ENCODE measurements at places on chromosomes 1 and 21. TPM values are rescaled to one million over a fixed set of nuclear protein-coding genes. Genes with fewer than 3 reads are reported as not detected.

DNA sequence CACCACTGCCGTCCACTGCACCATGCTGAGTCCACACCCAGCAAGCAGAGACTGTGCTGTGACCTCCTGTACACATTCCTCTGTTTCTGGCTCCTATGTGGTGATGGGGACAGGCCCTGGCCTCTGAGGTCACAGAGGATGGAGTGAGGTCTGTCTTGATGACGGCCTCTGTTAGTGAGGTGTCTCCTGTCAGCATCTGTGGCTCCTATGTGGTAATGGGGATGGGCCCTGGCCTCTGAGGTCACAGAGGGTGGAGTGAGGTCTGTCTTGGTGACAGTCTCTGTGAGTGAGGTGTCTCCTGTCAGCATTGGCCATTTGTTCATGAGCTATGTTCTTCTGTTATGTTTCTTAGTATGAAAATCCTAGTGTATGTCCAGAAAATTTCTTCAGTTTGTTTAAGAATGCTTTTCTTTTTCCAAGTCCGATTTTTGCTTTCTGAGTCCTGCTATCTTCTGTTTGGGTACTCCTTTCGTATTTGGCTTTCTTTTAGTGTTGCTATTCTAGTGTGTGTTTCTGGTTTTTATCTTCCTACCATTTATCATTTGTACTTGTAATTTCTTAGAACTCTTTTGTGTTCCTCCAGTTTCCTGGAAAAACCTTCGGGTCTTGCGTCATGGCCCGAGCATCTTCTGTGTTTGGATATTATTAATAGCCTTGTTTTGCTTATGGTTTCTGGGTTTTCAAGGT, 13.4 kb downstream of the SNAP47 start:
- peak overlapping the region; percentile 26 for H3K4me3 ChIP-seq
- peak overlapping the region; percentile 91 for H3K27ac ChIP-seq
- peaks cover 29% of the 10 kb centered on the region for H3K4me1 ChIP-seq

DNA sequence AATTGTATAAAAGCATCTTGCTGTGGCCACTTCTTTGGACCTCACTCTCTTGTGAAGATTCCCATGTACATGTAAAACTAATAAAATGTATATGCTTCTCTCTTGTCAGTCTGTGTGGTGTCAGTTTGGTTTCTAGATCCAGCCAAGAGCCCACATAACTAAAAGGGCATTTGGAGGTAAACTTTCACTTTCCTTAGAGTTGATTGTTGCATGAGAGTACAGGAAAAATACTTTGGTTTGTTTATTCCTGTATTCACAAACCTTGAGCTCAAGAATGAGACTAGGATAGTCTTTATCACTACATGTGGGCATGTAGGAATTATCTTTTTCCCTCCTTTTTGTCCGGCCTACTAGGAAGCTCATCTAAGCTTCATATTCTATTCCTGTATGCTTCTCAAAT, 50.9 kb downstream of the KCTD3 start:
- no peak overlapping the region for H3K27ac ChIP-seq
- H3K4me3 ChIP-seq: no peak overlapping the region
- H3K36me3 ChIP-seq: no peaks in the 10 kb centered on the region
- DNase-seq: no peak

DNA sequence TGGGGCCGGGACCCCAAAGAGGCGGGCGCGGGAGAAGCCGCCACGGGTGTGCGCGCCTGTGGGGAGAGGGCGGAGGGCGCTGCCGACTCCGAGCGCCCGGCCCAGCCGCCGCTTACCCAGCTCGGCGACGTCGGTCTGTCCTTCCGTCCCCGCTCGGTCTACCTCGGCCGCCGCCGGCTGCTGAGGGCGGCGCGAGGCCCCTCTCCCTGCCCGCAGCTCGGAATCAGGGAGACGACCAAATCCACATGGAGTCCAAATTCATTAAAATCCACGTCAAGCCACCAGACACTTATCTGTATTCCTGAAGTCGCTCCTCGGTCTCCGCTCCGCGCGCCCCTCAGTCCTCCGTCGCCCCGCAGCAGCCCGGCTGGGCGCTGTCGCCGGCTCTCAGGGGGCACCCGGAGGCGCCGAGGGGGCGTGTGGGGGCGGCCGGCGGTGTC, 637 bp downstream of the PLXNA2 start:
- peak overlapping the region; percentile 71 for H3K4me3 ChIP-seq
- DNase-seq: no peak
- no peaks in the 10 kb centered on the region for H3K27me3 ChIP-seq

DNA sequence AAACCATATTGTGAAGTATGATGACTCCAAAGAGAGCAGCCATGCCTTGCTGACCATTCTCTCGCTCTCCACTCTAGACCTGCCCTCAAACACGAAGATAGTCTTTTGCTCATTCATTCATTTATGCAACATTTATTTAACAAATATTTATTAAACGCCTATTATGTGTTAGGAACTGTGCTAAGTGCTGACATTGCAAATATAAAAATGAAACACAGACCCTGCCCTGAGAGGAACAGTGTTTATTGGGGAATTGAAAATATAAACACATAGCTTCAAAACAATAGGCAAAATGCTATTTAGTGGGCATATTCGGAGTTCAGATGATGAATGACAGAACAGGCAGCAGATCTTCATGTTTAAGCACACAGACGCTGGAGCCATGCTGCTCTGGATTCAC, 213.6 kb downstream of the NUF2 start:
- H3K36me3 ChIP-seq: no peaks in the 10 kb centered on the region
- no peak overlapping the region for H3K4me3 ChIP-seq
- DNase-seq: no peak
- H3K27me3 ChIP-seq: no peaks in the 10 kb centered on the region
- no peaks in the 10 kb centered on the region for H3K4me1 ChIP-seq
- no peak overlapping the region for H3K27ac ChIP-seq

GRCh38 chr1:189357317-189357716, 1120.3 kb downstream of the BRINP3 start:
- H3K4me1 ChIP-seq: no peaks in the 10 kb centered on the region
- H3K4me3 ChIP-seq: no peak overlapping the region
- DNase-seq: no peak
- no peaks in the 10 kb centered on the region for H3K27me3 ChIP-seq
- H3K27ac ChIP-seq: no peak overlapping the region
- H3K36me3 ChIP-seq: peaks cover 5% of the 10 kb centered on the region

DNA sequence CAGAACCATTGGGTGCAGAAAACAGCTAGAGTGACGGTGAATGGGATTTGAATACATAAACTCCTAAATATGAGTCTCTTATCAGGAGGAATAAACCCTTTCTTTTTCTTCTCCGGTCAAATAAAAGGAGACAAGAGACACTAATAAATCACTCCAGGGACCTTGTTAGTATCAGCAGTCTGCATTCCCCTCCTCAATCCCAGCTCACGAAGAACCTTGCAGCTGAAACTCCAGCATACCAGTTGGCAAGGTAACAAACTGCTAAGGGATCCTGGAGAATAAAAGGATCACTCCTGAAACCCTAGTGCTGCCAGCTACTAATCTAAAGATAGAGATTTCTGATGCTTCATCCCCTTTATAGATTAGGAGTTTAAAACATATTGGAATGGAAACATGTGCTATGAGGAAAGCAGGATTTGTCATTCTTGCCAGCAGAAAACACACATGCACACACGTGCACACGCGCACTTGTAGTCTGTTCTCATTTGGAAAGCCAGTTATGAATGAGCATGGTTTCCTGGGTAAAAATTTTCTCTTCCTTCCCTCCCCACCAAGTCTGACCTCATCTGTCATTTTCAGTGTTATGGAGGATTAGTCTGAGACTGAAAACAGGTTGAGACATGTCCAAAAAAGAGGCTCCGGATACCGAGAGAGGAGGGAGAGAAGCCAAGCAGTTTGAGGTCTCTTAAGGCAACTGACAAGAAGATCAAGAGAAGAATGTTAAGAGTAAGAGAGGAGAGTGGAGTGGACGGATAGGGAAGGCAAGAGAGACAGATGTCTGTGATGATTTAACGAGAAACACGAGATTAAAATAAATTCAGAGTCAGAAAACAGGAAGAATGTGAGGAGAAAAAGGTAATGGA, 10.9 kb downstream of the IER5 start:
- H3K36me3 ChIP-seq: no peaks in the 10 kb centered on the region
- DNase-seq: no peak
- peak overlapping the region; percentile 52 for H3K27ac ChIP-seq
- H3K27me3 ChIP-seq: no peaks in the 10 kb centered on the region

Gene LRRIQ3
- 0.49 TPM for total RNA-seq

Gene PRAMEF17
- total RNA-seq: not detected

Data from uterus (tissue), 4 donors.